ENCODE measurements at places on chromosomes 7 and 10.

DNA sequence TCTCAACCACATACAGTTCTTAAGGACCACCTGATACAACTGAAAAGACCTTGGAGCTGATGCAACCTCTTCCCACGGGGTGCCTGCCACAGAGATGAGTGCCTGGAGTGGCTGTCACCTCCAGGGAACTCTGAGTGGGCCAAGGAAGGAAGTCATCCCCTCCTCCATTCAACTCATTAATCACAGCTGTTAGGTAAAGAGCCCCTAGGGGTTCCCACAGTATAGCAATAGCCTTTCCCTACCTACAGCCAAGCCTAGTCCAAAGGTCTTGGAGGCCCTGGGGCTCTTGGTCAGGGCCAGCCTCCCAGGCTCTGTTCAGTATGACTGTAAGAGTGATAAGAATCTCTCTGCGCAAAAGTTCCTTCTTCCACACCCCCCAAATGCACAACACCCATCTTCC lies 70.4 kb upstream of the NFE2L3 start:
- peak; percentile 16 for DNase-seq

DNA sequence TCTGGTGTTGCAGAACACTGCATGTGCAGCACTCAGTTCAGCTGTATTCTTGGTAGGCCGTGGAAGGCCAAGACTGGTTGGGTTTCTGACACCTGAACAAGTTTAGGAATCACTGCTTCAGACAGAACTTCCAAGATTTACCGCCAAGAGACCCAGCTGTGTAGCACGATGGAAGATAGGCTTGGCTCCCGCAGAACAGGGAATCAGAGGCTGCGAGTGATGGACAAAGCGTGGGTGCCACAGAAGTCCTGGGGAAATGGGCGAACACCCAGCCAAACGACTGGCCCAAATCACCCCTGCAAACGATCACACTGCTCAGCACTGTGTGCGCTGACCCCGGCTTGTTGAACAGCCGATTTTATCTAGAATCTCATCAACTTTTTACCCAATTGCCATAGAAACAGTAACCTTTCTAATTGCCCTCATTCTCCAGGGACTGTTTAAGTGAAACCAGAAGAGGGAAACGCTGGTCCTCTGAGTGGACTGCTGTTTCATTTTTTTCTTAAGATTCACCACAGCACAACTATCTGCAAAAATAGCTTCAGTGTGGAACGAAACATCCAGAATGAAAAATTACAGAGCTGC lies 17.9 kb downstream of the ZFAND2A start:
- DNase-seq, result no peak

- DNase-seq, result no peak
Measured at GRCh38 chr7:30353932-30354607, 69.7 kb downstream of the ZNRF2 start.

DNA sequence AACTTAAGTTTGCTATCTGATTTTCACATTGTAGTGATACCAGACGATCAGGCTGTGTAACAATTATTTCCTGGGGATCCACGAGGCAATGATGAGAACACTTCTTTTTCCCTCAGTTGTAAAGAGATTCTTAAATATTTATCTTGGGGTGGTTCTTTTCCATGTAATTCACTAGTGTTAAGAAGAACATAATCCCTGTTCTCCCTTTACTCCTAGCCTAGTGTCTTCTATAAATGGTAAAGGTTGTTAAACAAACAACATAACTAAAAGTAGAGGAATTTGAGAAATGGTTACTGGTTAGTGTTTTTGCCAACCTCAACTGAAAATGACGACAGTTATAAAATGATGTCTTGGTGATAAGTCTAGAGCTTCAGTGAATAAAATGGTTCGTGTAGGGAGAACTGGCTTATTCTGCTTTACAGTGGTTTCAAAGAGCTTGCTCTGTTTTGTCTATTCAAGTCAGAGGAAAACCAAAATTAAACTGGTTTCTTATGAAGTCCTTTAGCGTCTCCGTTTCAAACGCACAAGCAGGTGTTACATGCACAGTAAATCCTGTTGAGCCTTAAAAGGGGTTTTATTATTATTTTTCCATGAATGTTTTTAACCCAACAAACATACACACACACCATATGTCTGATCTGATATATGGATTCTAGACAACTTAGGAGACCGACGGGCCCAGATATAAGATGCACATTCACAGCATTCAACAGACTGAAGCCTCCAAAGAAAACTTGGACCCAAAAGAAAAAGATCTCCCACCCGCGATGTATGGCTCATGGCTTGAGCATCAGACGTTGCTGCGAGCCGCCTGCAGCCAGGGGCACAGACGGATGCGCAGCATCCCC lies 1.1 kb downstream of the TBX20 start:
- no peak for DNase-seq

- peak; percentile 76 for DNase-seq
Measured at GRCh38 chr10:47092831-47093230, 181.6 kb downstream of the PTPN20 start.

- no peak for DNase-seq
Measured at GRCh38 chr10:30730306-30730705, 100.8 kb upstream of the LYZL2 start.

DNA sequence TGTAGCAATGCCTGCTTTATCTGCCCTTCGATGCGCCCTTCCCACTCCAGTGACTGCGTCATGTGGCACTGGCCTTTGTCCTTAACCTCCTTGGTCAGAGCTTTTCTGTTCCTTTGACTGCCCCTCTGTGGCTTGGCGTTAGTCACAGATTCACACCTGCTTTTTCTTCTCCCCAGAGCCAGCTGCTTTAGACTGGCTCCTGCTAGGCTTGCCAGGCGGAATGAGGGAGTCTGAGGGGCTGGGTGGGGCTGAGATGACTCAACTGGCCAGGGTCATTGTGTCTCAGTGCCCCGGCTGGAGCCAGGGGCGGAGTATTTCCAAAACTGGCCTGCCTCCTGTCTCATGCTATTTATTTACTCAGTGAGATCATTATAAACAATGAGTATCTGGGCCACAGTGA lies 194.1 kb downstream of the EMX2 start:
- DNase-seq, result no peak

DNA sequence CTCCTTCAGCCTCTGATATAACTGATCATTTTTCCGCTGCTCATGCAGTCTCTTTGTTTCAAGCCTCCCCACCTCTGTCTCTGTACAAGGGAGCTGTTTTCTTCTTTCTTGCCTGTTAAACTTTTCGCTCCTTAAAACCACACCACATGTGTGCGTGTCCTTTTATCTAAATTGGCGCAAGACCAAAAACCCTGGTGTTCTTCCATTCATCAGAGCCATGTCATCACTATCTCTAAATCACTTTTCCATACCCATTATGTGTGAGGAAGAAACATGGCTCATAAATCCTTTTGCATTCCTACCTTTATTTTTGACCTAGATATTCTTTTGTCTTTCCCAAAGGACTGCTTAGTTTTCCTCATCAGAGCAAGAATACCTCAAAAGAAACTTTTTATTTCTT lies 239.0 kb upstream of the IMMP2L start:
- no peak for DNase-seq

- no peak for DNase-seq
Measured at GRCh38 chr10:107747851-107748250, 583.3 kb upstream of the SORCS1 start.

- no peak for DNase-seq
Measured at GRCh38 chr7:79646278-79646677, 192.8 kb upstream of the MAGI2 start.

- DNase-seq, result no peak
Measured at GRCh38 chr10:102310361-102311024, 65.2 kb downstream of the GBF1 start.

DNA sequence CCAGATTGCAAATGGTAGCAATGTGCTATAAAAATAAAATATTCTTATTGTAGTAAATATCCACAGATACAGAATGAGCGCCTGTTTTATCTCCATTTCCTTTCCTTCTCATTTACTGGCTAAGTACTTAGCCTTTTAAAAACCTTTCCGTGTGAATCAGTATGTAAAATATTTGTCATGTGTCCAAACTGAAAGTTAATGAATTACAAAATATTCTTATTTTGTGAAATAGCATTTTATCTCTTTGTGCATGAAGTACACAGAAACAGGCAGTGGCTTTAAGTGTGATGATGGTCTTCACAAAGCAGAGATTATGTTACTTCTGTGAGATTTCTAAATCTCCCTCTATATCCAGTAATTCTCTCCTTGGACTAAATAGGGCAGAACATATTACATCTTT lies 56.7 kb upstream of the KIAA1217 start:
- no peak for DNase-seq

GRCh38 chr7:26454180-26454579 lies 162.5 kb downstream of the SNX10 start:
- no peak for DNase-seq

DNA sequence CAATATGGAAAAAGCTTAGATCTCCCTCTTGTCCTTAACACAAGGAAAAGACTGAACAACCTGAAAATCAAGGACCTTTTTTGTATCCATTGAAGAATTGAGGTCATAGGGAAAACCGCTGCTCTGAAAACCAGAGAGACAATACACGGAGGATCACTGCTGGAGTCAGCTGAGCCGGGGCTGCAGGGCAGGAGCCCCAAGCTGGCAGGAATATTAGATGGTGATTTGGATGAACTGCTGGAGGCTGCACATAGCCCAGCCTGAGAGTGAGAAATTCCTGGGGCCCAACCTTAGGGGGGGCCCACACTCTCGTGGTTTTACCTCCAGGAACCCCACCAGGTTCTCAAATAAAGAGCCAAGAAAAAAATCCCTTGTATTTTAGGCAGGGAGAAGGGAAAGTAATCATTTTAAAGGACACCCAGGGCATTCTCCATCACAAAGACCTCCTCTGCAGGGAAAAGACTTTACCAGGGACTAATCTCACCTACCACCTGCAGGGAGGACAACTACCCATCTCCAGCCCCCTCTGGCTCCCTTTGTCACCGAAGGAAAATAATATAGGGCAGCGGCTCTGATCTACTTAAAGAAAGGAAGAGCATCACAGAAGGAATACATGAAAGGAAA lies 55.4 kb upstream of the RNF32 start:
- DNase-seq, result no peak

GRCh38 chr7:148289630-148290029 lies 300.9 kb upstream of the C7orf33 start:
- no peak for DNase-seq

DNA sequence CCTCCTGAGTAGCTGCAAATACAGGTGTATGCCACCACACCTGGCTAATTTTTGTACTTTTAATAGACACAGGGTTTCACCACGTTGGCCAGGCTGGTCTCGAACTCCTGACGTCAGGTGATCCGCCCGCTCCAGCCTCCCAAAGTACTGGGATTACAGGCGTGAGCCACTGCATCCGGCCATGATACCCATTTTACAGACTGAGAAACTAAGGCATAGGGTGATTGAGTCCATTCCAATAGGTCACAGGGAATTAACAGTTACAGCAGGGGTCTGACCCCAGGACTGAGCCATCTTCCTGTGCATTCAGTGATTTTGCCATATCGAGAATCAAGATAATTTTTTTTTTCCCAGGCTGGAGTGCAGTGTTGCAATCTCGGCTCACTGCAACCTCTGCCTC lies 12.3 kb upstream of the CTBP2 start:
- no peak for DNase-seq

DNA sequence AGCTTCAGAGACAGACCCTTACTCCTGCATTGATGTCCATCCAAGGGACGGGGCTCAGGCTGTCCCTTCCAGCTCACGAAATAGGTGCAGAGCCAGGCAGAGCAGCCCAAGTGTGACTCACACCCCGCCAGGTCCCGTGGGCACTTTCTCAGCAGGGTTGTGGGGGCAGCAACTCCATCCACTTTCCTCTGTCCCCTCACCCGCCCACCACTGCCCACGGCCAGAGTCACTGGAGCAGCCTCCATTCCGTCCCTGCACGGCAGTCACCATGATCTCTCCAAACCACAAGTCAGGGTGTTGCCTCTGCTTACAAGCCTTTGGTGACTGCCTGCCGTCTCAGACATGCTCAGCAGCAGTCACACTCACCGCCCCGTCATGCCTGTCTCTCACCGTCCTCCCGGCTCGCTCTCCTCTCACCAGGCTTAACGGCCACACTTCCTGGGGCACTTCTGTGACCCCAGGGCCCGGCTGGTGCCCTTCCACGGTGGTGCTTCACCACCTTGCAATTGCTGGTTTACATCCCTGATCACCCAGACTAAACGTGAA lies 39.3 kb downstream of the CALML3 start:
- no peak for DNase-seq

DNA sequence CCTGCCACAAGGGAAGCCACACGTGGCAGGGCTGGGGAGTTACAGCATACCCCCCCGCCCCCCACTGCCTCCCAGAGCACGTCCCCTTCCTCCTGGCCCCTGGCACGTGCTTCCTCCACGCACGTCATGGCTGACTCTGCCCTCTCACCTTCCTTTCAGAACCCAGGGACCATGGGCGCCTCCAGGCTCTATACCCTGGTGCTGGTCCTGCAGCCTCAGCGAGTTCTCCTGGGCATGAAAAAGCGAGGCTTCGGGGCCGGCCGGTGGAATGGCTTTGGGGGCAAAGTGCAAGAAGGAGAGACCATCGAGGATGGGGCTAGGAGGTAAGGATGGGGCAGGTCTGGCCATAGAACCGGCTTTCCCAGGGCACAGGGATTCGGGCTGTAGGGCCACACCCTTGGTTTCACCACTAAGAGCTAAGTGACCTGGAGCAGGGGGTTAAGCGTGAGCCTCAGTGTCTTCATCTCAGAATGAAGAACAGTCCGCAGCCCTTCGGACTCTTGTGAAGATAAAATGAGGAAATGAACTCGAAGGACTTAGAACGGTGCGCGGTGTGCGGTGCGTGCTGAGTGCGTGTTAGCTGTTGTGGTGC lies 2.5 kb downstream of the NUDT1 start:
- no peak for DNase-seq

GRCh38 chr7:46630031-46630430 lies 709.0 kb upstream of the IGFBP3 start:
- no peak for DNase-seq

DNA sequence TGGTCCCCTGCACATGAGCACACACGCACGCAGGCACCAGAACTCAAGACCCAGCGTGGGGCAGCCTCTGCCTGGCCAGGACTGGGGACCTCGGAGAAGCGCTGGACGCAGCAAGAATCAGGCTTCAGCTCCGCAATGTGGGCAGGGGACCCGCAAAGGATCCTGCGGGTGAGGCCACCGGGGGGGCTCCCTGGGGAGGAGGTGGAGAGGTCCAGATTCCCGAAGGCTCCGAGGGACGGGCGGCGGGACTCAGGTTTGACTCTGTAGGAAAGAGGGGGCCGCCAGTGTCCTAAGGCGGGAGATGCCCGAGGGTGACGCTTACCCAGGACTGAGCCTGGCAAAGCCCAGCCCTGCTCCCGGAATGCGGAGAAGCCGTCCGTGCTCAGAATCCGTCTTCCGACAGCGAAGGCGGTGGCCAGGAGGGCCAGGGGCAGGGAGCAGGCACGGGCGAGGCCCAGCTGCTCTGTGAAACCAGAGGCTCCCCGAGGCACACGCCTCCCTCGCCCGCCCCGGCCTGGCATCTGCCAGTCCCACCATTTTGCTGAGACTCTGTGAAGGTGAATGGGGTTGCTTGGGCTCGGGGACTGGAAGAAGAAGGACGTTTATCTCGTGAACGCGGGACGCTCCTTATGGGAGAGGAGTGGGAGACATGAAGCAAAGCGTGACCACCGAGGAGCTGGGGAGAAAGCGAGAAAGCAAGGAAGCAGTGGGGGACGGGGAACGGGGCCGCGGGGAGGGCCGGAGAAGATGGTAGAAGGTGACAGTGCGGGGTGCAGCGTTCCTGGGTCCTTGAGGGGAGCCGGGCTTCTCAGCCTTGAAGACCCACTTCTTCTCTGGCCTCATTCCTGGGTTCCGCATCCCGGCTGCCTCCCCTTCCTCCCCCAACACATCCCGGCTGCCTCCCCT lies 489.2 kb downstream of the PTPRN2 start:
- no peak for DNase-seq
